ENCODE measurements at places on chromosomes 7 and 10.
A peak's percentile ranks its signal among the peaks of the same experiment; 100 is the strongest.

- DNase-seq, result no peak
Observed at GRCh38 chr10:124123156-124123555, 29.8 kb upstream of the CHST15 start.

- DNase-seq, result peak; percentile 9
Observed at GRCh38 chr7:139893999-139894398, 64.9 kb downstream of the TBXAS1 start.

GRCh38 chr7:80464211-80464610 is 47.7 kb downstream of the GNAT3 start:
- DNase-seq, result no peak

- DNase-seq, result no peak
Observed at GRCh38 chr7:96789914-96790313, 80.3 kb upstream of the SEM1 start.

DNA sequence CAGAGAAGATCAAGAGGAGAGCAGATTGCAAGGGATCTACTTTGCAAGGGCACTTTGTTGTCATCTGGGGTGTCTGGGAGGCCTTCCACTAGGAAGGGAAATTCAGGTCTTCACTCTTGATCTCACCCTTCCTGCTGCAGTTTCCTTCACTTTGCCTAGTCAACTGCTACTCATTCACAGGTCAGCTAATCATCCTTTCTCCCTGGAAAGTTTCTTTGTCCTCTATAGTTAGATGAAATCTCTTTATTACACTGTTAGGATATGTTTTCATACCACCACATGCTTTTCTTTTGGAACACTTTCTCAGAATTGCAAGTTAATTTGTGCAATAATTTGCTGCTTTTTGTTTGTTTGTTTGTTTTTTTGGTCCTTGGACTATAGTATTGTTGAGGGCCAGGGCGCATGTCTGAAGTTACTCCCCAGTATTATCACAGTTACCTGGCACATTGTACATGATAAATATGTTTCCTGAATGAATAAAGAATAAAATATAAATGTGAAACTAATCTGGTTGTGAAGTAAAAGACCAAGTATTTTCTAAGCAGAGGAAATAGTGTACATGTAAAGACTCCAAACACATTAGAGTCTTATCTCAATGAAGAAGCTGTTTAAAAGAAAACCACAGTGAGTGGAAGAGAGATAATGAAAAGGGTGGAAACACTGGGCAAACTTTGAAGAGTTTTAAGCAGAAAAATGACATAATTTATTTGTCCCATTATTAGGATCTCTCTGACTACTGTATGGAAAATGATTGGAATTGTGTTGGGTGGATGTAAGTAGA is 139.9 kb upstream of the DGKB start:
- DNase-seq, result no peak

GRCh38 chr10:77405771-77406241 is 231.8 kb downstream of the KCNMA1 start:
- peak; percentile 7 for DNase-seq

GRCh38 chr7:139203992-139204391 is 27.0 kb upstream of the UBN2 start:
- DNase-seq, result no peak

- no peak for DNase-seq
Observed at GRCh38 chr7:50450590-50451032, 461 bp upstream of the FIGNL1 start.

DNA sequence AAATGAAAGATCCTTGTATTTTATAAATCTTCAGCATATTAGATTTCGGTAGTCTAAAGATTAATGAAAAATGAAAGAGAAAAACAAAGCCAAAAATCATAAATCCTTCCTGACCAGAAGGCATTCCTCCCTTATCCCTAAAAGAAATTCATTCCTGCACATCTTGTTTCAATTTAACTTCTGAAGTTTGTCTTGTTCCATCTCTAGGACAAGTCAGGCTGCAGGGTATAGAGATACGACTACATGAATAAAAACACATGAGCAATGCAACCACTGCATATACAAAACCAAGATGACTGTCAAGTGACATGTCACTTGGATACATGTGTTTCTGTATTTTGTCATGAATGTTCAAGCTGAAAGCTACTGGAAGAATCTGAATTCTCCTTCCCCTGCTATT is 214.9 kb downstream of the JAZF1 start:
- DNase-seq, result no peak

- no peak for DNase-seq
Observed at GRCh38 chr10:80171248-80171660, 34.1 kb downstream of the ANXA11 start.

GRCh38 chr7:116697152-116697551 is 25.2 kb downstream of the MET start:
- no peak for DNase-seq

- DNase-seq, result no peak
Observed at GRCh38 chr7:26295015-26295414, 3.4 kb downstream of the SNX10 start.

- no peak for DNase-seq
Observed at GRCh38 chr7:3437467-3437866, 136.4 kb downstream of the SDK1 start.

DNA sequence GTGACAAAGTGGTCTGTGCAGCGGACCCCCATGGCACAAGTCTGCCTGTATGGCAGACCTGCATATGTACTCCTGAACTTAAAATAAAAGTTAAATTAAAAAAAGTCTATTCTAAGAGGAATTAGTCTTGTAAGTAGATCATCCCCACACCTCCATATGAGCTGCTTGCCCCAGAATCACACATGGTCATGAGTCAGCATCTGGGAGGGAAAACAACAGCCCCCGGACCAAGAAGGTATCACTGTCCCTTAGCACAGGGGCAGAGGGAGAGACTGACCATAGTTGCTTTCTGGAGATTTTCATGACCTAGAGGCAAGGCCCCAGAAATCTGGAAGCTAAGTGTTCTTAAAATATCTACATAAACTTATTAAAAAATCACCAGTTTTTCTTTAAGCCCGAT is 86.6 kb upstream of the PDK4 start:
- DNase-seq, result no peak

All from NCI-H526 treated with DMSO at 0.1 percent for 48 hours (cell line).